ENCODE measurements at places on chromosomes 2 and 18.

DNA sequence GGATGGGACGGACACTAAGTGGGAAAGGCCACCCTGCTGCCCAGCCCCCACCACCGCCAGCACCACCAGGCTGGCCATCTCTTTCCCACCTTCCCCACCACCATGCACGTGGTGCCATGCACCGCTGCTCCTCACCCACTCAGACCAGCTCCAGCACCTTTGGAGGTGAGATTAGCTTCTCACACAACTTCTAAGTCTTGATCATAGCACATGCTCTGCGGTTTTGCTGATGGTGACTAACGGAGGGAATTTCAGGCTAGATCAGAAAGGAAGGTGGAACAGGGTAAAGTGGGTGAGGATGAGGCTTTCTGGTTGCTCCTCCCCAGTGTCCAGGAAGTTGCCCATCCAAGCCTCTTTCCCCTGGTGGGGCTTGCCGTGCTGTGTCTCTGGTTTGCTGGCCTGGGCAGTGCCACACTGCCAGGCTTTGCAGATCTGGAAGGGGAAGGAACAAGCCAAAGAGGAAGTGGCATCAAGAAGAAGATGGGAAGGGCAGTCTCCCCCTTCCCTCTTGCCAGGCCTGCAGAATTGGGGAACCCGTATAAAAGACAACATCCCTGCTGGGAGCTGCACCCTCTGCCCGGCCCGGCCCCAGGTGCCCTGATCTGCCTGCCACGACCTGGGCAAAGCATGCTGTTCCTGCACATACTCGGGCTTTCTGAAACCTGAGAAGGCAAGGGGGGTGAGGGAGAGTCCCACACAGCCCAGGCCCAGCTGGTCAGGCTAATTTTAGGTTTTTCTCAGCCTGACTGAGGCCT, 44.3 kb upstream of the CAB39 start:
- DNase-seq = no peak

DNA sequence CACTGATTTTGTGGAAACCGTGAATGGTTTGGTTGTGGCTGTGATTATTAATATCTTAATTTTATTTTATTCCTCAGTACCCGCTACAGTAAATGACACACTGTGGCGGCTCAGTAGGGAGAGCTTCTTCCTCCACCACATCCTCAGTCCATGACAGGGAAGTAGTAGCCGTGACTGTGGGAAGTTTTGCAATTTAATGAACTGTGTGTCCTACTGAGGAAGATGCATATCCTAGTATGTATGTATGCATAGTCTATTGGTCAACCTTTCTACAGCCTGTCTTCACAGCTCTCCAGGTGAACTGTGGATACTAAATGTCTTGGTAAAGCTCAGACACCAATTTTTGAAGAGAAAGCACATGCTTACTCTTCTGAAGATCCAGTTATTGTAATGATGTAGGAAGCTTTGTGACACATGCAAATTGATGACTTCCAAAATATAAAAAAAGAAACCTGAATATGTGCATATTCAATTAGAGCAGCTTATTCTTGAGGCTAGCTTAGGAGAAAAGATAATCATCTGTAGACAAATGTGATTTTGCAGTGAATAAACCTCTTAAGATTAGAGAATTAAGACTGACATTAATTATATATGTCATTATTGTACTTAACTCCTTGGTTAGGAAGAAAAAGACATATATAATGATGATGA, 384.3 kb upstream of the CNTNAP5 start:
- DNase-seq = no peak

DNA sequence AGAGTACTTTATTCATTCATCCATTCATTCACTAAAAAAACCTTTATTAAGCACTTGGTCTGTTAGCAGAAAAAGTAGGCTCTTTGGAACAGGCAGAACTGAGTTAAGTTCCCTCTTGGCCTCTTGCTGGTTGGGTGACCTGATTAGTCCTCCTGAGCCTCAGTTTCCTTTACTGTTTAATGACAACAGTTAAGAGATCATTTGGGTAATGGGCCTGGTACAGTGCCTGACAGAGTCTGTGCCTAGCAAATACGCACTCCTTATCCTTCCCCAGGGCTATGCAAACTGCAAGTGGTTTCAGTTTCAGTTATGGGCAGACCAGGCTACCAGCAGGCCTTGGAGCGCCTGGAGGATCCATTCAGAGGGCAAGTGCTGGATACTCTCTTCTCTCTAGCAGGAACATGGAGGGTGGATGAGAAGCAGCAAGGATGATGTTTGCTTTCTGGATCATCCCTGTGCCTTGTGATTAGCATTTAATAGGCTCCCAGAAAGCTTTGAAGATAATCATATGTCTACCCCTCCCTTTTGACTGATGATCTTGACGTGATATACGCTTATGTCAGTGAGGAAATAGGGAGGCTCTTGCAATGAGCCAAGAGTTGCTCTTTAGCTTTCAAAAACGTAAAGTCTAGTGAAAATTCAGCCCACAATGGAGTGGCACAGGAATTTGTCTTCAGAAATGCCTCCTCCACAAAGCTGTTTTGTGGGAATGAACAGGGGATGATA, 12.4 kb upstream of the TAF1B start:
- DNase-seq = no peak

GRCh38 chr18:55593888-55594287, 5.9 kb upstream of the TCF4 start:
- no peak for DNase-seq

- DNase-seq = no peak
Observed at GRCh38 chr2:10716581-10716980, 4.8 kb upstream of the ATP6V1C2 start.

DNA sequence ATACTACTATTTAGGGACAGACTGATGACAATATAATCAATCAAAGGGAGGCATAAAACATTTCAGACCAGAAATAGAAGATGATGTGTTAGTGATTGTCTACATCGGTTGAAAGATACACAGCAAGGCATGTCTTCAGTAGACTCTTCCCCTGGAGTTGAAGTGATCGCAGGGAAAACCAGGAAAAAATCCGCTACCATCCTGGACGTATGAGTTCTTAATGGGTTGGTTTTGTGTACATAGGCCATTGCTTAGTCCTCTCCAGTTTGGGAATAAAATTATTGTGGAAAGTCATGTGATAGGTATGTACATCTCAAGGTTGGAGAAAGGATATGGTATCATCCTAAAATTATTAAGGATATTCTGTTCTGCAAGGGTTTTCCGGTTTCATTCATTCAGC, 4.3 kb downstream of the APCDD1 start:
- DNase-seq = no peak

GRCh38 chr2:10900216-10901109, 11.3 kb upstream of the KCNF1 start:
- no peak for DNase-seq

DNA sequence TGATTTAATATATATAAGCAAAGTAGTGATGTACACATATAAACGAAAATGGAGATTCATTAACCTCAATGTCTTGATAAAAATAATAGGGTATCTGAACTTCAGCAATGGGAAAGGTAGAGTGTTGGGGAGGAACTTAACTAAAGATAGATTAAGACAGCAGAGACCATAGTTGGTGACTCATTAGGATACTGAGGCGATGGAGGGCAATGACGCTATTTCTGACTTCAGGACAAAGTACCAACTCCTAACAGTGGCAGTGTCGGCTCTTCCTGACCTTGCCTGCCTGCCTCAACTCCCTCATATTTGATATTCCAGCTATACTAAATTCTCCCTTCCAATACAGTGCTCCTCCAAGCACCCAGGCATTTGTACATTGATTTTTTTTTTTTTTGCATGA, 98.6 kb downstream of the CDH2 start:
- DNase-seq = no peak

- no peak for DNase-seq
Observed at GRCh38 chr2:71347517-71347916, 15.9 kb downstream of the ZNF638 start.

GRCh38 chr2:76149846-76150245, 439.1 kb upstream of the GCFC2 start:
- no peak for DNase-seq

DNA sequence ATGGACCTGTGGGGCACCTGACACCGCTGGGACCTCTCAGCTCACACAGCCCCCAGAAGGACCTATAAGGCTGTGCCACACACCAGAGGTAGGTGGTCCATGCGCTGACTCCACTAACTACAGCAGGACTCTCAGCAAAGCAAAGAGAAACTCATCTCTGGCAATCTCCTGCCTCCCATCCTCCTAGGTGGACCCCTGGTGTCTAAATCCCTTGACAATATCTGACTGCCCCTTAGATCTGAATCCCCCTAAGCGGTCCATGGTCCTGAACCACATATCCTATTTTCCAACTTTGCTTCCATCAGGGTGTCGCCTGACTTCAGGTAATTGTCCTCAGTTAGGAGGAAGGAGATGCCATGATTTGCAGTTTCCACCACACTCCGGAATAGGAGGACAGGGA, 282.6 kb downstream of the MYT1L start:
- no peak for DNase-seq

GRCh38 chr2:135022952-135023880, 24.0 kb downstream of the MAP3K19 start:
- no peak for DNase-seq

- no peak for DNase-seq
Observed at GRCh38 chr18:58097121-58097906, 53.3 kb downstream of the NEDD4L start.

GRCh38 chr2:240351826-240352426, 83.5 kb upstream of the GPC1 start:
- no peak for DNase-seq

DNA sequence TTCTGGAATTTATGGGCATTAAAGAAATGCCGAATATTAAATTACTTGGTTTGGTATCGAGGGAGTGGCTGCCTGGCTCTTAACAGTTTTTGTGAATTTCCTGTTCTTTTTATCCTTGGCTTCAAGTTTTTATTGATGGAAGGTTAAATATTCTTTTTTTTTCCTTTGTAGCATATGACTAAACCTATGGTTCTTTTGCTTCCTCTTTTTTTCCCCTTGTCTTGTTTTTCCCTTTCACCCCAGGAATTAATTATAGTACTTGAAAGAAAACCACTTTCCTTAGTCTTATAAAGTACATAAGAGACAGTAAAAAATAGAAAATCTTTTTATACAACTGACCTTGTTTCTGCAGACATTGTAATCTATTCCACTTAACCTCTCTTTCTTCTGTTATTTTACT, 42.4 kb downstream of the MGAT5 start:
- DNase-seq = no peak

DNA sequence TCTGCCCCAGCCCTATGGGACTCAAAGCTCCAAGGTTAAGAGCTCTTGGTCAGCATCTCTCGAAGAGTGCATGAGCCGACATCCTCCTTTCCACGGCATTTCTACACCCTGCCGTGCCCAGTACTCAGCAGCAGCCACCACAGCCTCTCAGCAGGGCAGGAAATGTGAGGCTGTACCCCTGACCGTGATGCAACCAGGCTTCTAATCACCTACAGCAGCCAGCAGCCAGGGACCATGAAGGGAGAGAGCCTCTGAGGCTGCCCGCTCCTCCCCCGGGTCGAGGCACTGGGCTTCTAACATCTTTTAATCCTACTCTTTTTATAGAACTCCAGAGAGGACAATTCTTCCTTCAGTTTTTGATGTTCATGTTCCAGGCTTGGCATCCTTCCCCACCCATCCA, 6.5 kb downstream of the CYS1 start:
- DNase-seq = no peak

DNA sequence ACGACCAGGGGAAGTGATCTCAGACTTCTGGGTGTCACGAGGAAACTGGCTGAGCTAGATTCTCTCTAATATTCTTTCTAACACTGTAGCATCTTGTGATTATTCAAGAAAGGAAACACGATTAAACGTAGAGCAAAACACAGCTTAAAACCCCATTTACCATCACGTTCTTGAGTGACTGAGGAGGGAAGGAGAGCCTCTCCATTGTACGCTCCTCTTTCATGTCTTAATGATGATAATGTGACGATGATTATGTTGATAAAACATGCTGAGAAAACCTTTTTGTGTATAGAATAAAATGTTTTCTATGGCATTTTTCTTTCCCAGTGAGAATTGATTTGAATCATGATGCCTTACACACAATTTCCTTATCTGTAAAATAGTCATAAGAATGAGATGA, 705.6 kb upstream of the ID2 start:
- DNase-seq = no peak
